ENCODE measurements at places on chromosomes 4 and X.
A peak's percentile ranks its signal among the peaks of the same experiment; 100 is the strongest.

DNA sequence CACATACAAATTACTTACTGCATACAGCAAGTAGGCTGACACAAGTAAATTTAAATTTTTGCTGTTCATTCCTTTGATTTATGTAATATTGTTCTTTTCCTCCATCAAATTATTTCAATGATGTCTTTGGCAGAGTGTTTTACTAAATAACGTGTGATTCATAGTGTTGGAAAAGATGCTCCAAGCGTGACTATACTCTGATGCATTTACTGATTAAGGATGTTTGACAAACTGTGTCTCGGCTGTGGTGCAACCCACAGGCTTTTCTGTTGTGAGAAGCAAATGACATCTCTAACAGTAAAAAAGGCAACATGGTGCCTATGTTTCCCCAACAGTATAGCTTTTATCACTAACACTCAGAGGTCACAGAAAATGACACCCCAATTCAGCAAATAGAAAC lies 540.9 kb downstream of the PPP4R3C start:
- no peak for DNase-seq

DNA sequence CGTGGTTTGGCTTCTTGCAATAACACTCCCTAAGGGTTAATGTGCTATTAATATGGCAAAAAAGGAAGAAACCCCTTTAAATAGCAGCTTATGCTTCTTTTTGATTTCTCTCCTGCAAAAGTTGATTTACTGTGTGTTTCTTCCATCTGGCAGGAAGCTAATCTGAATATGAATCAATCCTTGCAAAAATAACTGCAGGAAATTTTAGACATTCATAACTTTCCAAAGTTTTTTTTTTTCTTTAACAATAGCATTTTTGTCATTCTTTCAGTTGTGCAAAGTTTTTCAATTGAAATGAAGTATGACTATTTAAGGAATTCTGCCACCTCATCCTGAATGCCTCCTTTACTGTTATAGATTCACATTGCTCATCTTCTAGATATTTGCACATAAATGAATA lies 115.6 kb downstream of the SPANXA1 start:
- no peak for DNase-seq

DNA sequence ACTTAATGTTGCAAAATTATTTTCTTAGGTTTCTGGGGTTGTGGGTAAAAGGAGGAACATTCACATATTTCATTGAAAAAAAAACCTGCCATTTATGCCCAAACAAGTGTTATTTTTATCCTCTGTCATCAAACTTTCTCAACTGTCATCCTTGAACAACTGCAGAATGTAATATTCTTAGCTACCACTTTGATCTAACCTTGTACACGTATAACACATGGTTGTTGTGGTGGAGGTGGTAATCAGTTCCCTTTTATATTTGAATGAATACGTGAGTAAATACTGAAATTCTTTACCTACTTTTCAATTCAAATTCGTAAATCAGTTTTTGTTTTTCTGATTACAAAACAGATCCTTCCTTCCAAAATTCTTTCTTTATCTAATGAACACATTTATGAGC lies 3.8 kb upstream of the AMMECR1 start:
- no peak for DNase-seq

DNA sequence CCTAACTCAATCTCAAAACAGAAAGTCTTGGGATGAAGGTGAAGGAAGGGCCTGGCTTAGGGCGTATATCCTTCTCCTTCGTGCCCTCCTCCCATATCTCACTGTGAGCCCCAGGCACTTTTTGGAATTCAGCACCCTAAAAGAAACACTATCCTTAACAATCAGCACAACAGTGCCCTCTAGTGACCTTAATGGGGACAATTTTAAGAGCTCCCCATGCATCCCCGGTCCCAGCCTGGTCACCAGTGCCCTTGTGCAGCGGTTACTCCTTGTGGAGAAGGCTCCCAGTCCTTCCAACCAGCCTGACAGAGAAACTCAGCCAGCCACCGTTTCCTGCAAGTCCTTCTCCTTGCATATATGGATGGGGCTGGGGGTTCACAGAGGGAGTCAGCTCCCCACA lies 4.2 kb downstream of the PAK3 start:
- peak; percentile 19 for DNase-seq

DNA sequence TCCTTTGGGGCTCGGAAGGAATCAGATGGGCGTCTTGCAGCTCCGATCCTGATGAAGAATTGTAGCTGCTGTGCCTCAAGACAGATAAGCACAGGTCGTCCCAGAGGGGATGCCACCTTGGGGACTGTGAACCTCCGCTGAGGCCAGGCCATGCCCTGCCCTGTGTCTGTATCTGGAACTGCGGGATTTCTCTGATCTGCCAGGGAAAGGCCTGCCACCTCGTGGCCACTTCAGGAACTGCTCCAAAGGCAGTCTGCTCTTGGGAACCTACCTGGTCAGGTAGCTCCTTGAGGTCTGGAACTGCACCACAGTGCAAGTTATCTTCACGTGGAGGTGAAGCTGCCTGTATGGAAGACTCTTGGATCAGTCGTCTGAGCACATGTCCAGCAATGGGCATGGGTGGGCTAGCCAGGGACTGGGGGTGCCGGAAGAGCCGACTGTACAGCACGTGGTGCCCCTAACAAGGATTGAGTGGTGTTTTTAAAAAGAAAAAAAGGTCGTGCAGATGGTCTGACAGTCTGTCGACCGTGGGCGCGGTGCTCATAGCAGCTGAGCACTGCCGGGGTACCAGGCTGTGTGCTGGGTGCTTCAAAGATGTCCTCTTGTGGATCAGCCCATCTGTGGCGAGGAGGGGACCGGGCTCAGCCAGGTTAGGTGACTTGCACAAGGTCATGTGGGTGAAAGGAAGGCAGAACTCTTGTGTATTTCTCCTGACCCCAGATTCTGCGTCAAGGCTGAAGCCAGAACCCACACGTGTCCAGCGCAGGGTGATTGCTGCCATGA lies 3.1 kb upstream of the GRPEL1 start:
- DNase-seq, result peak; percentile 86

All from G401 (cell line).